H1 (cell line): ENCODE measurements at places on chromosomes 12 and 14.

DNA sequence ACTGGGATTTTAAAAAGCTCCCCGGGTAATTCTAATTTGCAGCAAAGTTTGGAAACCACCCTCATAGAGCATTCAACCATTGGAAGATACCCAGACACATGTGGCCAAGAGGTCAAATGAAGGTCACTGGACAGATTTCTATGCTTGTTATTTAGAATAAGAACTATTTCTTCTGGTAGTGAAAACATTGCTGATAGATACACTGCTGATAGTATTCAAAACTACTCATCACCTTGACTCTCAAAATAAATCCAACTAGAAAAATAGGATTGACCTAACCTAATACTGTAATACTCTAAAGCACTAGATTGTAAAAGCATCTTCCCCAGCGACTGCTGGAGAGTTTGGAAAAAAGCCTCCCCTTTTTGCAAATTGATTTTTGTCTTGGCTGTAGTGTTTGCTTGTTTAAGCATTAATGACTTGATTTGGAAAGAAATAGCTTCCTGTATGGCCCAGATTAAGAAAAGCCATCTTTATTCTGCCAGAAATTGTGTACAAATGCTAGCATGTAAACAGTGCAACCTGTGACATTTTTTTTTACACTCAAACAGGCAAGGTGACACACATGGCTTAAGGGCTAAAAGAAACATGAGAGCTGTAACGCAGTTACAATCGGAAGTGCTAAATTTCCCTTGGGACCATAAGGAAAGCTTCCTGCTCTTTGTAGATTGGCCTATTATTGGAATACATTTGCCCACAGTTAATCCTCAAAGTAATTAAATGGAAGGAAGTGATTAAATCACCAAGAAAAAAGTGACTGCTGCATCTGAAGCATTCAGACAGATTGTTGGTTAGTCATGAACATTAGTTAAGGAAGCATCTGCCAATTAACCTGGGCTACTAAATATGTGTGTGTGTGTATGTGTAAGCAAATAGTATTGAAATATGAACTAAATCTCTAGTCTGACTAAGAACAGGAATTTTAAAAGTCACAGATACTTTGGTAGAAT, 356.5 kb upstream of the ATP2B1 start:
- DNase-seq = no peak

- no peak for DNase-seq
These were observed 23.8 kb upstream of the PPP2R5C start for GRCh38 chr14:101737414-101738339.

- no peak for DNase-seq
These were observed 38.0 kb downstream of the DPF3 start for GRCh38 chr14:72855913-72856312.

DNA sequence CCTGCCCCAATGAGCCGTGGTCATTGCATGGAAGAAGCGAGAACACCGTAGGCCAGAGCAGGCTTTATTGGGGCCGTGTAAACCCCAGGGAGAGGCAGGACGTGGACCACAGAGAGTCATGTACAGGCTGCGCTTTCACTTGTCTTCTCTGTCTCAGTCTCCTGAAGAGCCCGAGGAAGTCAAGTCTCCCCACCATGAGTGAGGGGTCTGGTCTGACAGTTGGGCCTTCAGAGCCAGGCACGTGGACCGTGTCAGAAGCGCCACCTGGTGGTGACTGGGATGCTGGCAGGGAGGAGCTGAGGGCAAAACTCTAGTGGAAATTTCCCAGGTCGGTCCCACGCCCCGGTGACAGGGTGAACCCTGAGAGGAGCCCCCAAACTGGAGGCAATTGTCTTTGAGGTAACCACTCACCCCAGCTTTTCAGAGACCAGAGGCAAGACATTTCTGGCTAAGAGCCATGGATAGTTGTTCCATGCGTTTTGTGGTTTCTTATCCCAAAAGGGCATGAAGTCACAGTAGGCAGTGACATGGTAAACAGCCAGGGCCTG, 17.4 kb downstream of the RPS6KL1 start:
- peak; percentile 95 for DNase-seq

- no peak for DNase-seq
These were observed 4.7 kb downstream of the ACVRL1 start for GRCh38 chr12:51911788-51912711.

DNA sequence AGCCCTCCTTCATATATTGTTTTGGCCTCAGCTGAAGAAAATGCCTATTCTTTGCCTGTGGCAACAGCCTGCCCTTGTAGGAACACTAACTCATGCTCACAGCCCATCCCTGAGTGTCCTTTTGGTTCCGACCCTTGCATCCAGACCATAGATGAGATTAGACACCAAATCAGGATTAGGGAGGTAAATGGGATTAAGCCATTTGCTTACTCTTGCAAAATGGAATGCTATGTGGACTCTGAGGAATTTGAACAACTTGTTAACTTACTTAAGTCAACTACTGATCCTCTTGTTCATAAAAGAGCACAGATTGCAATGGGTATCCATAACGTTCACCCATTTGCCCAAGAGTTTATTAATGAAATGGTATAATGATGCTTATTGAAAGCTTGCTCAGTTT, 27.3 kb downstream of the TSHR start:
- no peak for DNase-seq

- DNase-seq = peak; percentile 93
These were observed at the start of gene TM9SF1 for GRCh38 chr14:24195186-24196070. Gene TM9SF1, minus strand, starts transcription at chr14:24195441. Its CDS starts 422 bp downstream, at chr14:24195019.

GRCh38 chr12:89994911-89995310, 286.3 kb upstream of the ATP2B1 start:
- DNase-seq = no peak

GRCh38 chr12:129662234-129662633, 241.6 kb downstream of the TMEM132D start:
- DNase-seq = no peak

GRCh38 chr12:48388938-48389337, 38.2 kb upstream of the ZNF641 start:
- no peak for DNase-seq

- no peak for DNase-seq
These were observed 96.1 kb downstream of the IPO8 start for GRCh38 chr12:30599608-30600007.

- no peak for DNase-seq
These were observed 4.1 kb upstream of the SLC7A7 start for GRCh38 chr14:22819151-22819988.

DNA sequence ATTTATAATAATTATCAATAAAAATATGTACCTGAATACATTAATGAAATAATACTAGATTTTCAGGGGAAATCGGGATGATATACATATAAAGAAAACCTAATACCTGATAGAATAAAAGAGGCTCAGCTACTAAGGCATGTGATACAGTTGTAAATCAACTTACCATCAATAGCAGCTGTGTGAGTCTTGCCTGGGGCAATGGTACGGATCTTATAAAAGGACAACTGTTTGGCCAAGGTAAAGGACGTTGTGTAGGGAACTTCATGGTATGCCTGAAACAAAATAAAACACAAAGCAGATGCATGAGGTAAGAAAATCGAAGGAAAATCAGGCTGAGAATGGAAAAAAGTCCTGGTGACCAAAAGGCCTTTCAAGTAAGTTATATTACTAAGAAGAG, 25.4 kb downstream of the NEK9 start:
- DNase-seq = no peak

DNA sequence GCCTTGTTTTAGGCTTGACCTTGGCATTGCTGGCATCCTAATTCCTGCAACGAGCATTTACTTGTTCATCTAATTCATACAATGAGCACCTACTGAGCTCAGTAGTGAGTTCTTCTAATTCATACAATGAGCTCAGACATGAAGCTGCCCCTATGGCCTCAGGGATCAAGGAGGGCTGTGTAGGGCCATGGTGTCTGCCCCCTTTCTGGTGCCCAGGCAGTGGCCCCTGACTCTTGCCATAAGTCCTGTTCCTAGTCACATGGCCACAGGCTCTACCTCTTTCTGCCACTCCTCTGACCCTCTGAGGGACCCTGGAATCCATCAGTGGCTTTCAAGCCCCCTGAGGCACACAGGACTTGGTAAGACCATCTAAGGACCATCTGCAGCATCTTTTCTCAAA, 148.8 kb downstream of the ZFP36L1 start:
- no peak for DNase-seq

- DNase-seq = no peak
These were observed 261.8 kb downstream of the BTG1 start for GRCh38 chr12:91883811-91884210.

GRCh38 chr14:38838049-38838978, 264.7 kb downstream of the SEC23A start:
- no peak for DNase-seq

GRCh38 chr12:32139064-32139421, 32.4 kb downstream of the BICD1 start:
- no peak for DNase-seq

DNA sequence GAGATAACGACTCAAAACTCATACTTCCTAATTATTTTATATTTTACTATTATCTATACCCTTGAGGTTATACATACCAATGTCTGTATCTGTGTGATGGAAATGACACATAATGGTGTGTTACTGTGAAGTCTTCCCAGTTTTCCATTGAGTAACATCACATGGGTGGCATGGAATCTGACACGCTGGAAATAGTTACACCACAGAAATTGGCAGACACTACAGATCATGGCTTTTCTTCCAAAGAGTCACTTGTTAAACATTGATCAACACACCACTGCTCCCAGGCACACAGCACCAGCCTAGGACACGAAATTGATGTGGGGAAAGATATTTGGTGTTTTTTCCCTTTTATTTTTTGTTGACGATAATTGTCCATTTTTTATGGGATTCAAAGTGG, 33.0 kb upstream of the VWF start:
- DNase-seq = no peak

- no peak for DNase-seq
These were observed 28.8 kb downstream of the TIMELESS start for GRCh38 chr12:56420411-56420810.

DNA sequence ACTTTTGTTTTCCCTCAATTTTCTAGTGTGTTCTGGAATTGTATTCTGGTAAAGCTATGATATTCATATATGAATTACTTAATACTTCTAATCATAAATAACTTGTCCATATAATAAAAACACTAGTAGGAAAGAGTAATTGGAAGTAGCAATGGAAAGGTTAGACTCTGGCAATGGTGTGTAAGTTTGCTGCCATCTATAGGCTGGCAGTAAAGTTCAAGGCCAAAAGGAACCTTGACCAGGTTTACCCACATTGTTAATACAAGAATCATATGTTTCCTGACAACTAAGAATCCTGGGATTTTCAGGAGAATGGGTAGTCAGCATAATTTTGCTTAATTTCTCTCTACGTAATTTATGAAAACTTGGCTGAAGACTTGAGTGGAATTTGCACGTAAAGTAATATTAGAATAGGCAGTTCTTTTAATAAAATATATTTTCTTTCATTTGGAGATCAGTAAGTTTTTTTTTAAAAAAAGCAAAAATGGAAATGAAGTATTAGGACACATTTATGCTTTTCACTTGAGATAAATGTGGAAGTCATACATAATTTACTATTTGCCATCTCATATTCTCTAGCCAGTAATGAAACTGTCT, 926.7 kb downstream of the GALC start:
- DNase-seq = no peak

DNA sequence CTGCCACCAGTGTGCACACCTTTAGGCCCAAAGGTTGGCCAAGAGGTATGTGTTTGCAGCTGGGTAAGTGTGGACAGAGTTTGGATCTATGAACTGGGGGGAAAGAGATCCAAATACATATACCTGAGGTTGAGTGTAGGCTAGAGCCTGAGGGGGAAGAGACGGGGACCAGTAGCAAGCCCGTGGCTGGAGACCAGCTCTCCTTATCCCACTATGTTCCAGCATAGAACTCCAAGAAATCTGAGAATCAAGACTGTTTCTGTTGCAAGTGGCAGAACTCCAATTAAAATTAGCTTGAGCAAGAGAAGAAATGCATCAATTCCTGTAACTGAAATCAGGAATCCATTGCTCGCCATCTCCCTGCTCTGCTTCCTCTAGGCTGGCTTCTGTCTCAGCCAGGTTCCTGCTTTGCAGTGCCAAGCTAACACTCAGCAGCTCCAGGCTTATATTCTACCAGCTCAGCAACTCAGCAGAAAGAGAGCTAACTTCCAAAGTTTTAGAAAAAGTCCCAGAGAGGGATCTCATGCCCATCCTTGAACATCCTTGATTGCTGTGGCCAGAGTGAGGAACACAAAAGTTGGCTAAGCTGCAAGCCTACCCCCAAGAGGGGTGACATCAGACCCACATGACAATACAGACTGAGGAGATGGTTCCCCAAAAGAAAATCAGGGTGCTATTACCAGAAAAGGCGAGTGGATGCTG, 1.5 kb upstream of the PCK2 start:
- DNase-seq = no peak

DNA sequence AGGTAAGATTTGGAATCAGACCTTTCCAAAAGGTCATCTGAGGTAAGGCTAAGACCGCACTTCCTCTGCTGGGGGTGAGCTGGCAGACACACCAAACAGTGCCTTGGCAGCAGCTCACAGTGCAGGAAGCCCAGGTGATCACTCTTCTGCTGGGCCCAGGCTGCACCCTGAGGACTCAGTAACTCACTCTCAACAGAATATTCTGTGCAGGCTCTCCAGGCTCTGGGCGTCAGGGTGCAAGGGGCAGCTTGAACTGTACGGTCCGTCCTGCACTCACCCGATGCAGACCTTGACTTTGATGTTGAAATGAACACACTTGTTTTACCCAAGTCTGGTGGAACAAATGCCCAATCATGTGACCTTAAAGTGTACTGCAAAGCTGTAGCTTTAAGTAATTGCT, 6.0 kb downstream of the ALKBH2 start:
- DNase-seq = no peak

DNA sequence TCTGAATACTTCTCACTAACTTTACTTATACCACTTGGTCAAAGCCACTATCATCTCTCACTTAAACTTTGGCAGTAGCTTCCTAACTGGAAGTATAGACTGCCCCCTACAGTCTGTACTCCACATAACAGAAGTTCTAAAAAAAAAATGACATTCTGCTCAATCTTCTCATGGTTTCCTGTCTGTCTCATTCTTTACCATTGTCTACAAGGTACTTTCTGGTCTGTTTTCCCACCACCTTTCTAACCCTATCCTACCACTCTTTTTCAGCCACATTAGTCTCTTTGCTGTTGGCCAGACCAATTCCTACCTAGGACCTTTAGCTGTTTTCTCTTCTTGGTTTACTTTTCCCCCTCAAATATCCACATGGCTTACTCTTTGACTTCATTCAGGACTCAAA, 14.7 kb downstream of the CPSF6 start:
- DNase-seq = no peak

DNA sequence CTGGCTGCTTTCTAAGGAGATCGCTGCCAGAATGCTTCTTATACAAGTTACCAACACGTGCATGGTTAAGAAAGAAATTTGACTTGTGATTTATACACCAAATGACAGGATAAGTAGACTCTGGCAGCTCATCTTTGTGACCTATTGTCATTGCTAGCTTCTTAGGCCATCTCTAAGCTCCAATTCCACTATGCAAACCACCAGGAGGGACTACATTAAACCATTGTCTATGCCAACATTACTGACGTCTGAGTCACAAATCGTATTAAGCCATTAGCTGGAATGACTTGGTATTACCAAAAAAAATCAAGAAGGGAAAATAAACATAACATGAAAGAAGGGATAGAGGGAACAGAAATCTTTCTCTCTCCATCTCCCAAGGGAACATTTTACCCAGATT, 15.8 kb upstream of the VPS33A start:
- no peak for DNase-seq
